ENCODE measurements at places on chromosomes 12 and 14. TPM values are rescaled to one million over a fixed set of nuclear protein-coding genes. Genes with fewer than 3 reads are reported as not detected.

The CLEC14A gene
- not detected for total RNA-seq

The RIN3 gene
- total RNA-seq = 146 TPM

The GYS2 gene
- total RNA-seq = not detected

The RHEBL1 gene
- 4.3 TPM for total RNA-seq

The SELPLG gene
- 157 TPM for total RNA-seq

The HOXC6 gene
- not detected for total RNA-seq

The PRPH gene
- not detected for total RNA-seq

The LRFN5 gene
- not detected for total RNA-seq

The KRT85 gene
- total RNA-seq = not detected

DNA sequence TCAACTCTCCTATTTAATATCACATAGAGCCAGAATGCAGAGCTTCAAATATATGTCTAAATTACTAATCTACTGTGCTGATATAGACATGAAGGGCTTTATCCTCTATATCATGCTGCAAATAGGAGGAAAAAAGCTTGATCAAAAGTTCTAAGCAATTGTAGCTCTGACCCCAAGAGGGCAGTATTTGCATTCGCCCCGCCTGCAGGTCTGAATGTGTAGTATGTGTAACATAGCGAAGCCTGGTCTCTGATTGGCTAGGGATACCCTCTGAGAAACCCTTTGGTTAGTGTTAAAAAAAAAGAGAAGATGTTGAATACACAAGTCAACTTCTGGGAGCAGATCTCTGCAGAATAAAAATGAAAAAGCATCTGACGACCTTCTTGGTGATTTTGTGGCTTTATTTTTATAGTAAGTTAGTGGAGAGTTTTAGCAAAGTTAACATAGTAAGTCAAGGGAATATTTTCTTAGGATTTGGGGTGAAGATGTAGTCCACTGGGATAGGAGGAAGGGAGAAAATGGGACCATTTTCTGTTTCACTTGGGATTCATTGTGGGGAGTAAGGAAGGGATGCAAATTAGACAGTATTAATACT, 151.6 kb upstream of the OR4E1 start:
- DNase-seq = peak; percentile 39
- peak overlapping the region; percentile 31 for H3K4me3 ChIP-seq
- peaks cover 34% of the 10 kb centered on the region for H3K27me3 ChIP-seq
- peak overlapping the region; percentile 54 for H3K27ac ChIP-seq
- peaks cover 4% of the 10 kb centered on the region for H3K4me1 ChIP-seq
- H3K36me3 ChIP-seq = no peaks in the 10 kb centered on the region

DNA sequence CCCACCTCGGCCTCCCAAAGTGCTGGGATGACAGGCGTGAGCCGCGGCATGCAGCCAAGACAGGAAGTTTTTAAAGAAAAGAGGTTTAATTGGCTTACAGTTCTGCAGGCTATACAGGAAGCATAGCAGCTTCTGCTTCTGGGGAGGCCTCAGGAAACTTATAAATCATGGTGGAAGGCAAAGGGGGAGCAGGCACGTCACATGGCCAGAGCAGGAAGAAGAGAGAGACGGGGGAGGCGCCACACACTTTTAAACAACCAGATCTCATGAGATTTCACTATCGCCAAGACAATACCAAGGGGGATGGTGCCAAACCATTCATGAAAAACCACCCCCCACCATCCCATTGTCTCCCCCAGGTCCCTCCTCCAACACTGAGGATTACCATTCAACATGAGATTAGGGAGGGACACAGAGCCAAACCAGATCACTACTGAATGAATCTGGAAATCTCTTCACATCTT, 14.1 kb downstream of the CCDC63 start:
- no peak overlapping the region for H3K4me3 ChIP-seq
- no peak overlapping the region for H3K27ac ChIP-seq
- no peak for DNase-seq
- peaks cover 8% of the 10 kb centered on the region for H3K4me1 ChIP-seq

GRCh38 chr12:38384816-38385378, 68.3 kb downstream of the ALG10B start:
- H3K27ac ChIP-seq = no peak overlapping the region
- H3K4me1 ChIP-seq = no peaks in the 10 kb centered on the region
- no peak overlapping the region for H3K4me3 ChIP-seq
- H3K36me3 ChIP-seq = peaks cover 13% of the 10 kb centered on the region

DNA sequence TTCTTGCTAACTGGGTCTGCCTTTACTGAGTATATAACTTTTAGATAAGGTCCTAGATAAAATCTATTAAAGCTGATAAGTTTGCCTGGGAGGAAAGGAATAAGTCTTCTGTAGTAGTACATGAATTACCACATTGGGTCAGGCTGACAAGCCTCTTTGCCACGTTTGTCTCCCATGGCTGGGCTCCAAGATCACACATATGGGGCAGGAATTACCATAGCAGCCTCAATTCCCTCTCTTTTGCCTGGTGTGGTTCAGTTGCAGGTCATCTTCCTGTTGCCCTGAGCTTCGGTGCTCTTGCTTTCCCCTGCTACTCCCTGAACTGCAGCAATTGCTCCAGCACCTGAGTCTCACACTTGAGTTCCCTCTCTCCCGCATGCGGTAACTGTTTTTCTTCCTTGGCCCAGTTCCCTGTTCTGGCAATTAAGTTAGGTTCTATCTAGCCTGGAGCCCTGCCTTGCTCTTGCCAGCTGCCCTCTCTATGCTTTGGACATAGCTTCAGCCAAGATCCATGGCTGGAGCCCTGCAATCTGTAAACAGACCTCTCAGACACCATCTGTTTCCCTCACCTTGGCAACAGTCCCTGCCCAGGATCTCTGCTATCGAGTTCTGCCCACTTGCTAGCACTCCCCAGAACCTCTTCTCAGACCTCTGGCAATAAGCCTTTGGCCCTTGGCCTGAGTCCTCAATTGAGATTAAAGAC, 5.8 kb upstream of the GLT8D2 start:
- no peak for DNase-seq
- H3K27me3 ChIP-seq = peaks cover 27% of the 10 kb centered on the region
- no peaks in the 10 kb centered on the region for H3K36me3 ChIP-seq
- no peak overlapping the region for H3K4me3 ChIP-seq
- no peaks in the 10 kb centered on the region for H3K4me1 ChIP-seq

GRCh38 chr12:60230056-60230455, 634.2 kb downstream of the SLC16A7 start:
- no peak overlapping the region for H3K4me3 ChIP-seq
- H3K36me3 ChIP-seq = no peaks in the 10 kb centered on the region
- H3K4me1 ChIP-seq = no peaks in the 10 kb centered on the region
- H3K27me3 ChIP-seq = no peaks in the 10 kb centered on the region
- no peak overlapping the region for H3K27ac ChIP-seq
- DNase-seq = no peak

DNA sequence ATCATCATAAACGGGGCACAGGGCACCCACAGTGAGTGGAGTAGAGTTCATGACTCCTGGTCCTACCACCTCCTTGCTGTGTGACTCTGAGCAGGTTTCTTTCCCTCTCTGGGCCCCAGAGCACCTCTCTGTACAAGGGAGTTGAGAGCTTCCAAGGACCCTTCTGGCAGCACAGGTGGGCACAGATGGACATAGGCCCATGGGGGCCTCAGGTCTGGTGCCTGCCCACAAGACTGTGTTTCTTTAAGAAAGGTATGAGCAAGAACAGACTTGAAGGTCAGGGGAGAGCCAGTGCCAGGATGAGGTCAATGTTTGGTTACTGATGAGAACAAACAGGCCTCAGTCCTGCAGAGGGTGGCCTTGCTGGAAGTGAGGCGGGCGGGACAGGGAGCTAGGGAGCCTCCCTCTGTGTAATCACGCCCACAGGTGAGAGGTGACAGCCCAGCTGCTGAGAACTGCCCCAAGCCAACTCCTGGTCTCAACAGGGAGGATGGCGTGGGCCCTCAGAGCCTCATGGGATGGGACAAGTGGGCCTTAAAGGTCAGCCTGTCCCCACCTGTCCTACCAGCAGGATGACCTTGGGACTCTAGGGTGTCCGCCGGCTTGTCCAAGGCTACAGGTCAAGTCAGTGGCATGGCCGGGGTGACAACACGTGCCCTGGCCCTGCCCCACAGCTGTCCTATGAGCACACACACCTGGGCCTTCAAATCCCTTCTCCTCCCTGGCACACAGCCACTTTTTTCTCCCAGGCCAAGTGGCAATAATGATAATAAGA, 49.1 kb downstream of the CCDC85C start:
- H3K4me3 ChIP-seq = no peak overlapping the region
- H3K27me3 ChIP-seq = no peaks in the 10 kb centered on the region
- no peaks in the 10 kb centered on the region for H3K4me1 ChIP-seq
- DNase-seq = no peak
- no peaks in the 10 kb centered on the region for H3K36me3 ChIP-seq

GRCh38 chr12:11324426-11324825, 14.2 kb upstream of the PRB4 start:
- H3K36me3 ChIP-seq = peaks cover 16% of the 10 kb centered on the region
- H3K27me3 ChIP-seq = no peaks in the 10 kb centered on the region
- H3K4me3 ChIP-seq = no peak overlapping the region
- H3K27ac ChIP-seq = no peak overlapping the region
- no peak for DNase-seq
- peaks cover 1% of the 10 kb centered on the region for H3K4me1 ChIP-seq

DNA sequence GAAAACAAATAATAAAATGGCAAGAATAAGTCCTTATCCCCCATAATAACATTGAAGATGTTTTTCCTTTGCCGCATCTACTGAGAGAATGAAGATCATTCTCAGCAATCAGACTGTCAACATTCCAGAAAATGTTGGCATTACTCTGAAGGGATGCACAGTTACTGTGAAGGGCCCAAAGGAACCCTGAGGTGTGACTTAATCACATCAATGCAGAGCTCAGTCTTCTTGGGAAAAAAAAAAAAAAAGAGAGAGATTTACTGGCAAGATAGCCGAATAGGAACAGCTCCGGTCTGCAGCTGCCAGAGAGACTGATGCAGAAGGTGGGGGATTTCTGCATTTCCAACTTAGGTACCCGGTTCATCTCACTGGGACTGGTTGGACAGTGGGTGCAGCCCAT, 41.3 kb upstream of the OR6J1 start:
- H3K27me3 ChIP-seq = peaks cover 15% of the 10 kb centered on the region
- DNase-seq = no peak
- no peaks in the 10 kb centered on the region for H3K4me1 ChIP-seq
- no peak overlapping the region for H3K4me3 ChIP-seq

- H3K36me3 ChIP-seq = peaks cover 3% of the 10 kb centered on the region
- no peak overlapping the region for H3K27ac ChIP-seq
- no peak overlapping the region for H3K4me3 ChIP-seq
- peaks cover 34% of the 10 kb centered on the region for H3K4me1 ChIP-seq
Observed at GRCh38 chr12:122064780-122065588, 13.6 kb upstream of the MLXIP start.

DNA sequence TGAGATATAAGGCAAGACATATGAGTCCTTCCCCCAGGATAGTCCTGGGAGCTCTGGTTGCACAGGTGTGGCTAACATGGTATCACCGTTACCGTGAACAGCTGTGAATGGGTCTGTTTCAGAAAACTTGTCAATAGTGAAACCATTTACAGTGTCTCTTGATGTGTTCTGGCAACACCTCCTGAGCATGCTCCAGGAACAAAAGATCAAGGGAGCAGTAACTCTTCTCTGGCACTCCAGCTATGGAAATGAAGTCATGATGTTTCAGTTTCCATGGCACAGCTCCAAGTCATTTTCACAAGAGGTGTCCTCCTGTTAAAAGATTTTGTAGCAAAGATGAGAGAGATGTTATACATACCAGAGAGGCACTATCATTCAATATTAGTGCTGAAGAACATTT, 253.7 kb downstream of the SNAPC1 start:
- no peaks in the 10 kb centered on the region for H3K4me1 ChIP-seq
- no peaks in the 10 kb centered on the region for H3K36me3 ChIP-seq
- no peak for DNase-seq
- H3K27ac ChIP-seq = no peak overlapping the region
- H3K4me3 ChIP-seq = no peak overlapping the region
- peaks cover 29% of the 10 kb centered on the region for H3K27me3 ChIP-seq

DNA sequence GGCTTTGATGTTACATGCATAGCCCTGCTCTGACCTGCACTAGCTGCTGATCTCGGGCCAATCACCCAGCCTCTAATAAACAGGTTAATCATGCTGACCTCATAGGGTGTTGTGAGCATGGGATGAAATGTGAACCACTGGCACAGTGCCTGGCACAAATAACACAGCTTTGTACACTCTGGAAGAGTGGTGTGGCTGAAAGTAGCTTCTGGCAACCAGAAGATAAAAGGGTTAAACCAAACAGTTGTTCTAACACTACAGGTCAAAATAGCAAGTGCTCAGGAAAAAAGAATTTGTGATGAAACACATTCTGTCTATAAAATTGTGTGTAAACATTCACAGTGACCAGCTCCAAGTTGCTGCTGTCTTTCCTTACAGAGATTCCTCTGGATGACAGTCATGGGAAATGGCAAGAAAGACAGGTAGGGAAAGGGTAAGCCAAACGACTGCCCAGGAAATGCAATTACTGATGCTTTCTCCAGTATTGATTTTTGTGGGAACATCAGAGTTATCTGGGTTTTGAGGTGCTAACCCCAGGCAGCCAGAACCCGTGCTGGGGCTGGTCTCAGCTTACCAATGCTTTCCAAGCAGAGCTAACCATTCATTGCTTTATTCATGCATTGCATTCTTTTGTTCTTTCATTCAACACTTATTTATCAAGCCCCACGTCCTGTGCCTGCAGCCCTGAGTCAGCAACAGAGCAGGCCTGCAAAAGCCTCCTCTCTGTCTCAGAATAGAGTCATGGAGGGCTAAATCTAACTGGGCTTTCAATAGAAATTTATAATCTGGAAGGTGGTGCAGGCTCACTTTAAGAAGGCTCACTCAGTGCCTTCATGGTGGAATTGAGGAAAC, 38.1 kb upstream of the CAPRIN2 start:
- H3K27ac ChIP-seq = no peak overlapping the region
- H3K4me1 ChIP-seq = peaks cover 26% of the 10 kb centered on the region
- H3K27me3 ChIP-seq = peaks cover 31% of the 10 kb centered on the region
- H3K4me3 ChIP-seq = no peak overlapping the region
- no peak for DNase-seq

GRCh38 chr14:21108791-21109190, 7.9 kb downstream of the TMEM253 start:
- no peak for DNase-seq
- no peaks in the 10 kb centered on the region for H3K36me3 ChIP-seq
- H3K4me1 ChIP-seq = peaks cover 7% of the 10 kb centered on the region
- H3K27ac ChIP-seq = no peak overlapping the region
- no peak overlapping the region for H3K4me3 ChIP-seq

GRCh38 chr12:76183459-76184186, 99.1 kb upstream of the NAP1L1 start:
- H3K36me3 ChIP-seq = no peaks in the 10 kb centered on the region
- no peaks in the 10 kb centered on the region for H3K27me3 ChIP-seq
- H3K4me1 ChIP-seq = no peaks in the 10 kb centered on the region
- no peak for DNase-seq

DNA sequence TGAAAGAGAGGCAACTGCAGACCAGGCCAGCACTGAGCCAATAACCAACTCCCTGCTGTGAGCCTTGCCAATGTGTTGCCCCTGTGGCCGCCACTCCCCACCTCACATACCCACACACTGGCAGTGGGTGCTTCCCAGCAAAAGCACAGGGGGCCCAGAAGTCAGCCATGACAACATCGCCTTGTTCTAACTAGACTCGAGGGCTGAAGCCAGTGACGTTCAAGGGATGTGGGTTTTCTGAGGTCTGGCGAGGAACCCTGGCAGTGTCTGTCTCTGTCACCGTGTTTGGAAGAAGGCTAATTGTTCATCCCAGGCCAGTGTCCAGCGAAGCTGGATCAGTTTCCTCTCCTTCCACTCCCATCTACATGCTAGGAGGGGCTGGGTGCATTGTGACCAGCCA, 311.8 kb upstream of the AMIGO2 start:
- H3K27ac ChIP-seq = peak overlapping the region; percentile 98
- DNase-seq = peak; percentile 77
- H3K36me3 ChIP-seq = no peaks in the 10 kb centered on the region
- no peaks in the 10 kb centered on the region for H3K27me3 ChIP-seq
- peaks cover 77% of the 10 kb centered on the region for H3K4me1 ChIP-seq
